ENCODE measurements at places on chromosomes 12 and 14.
A peak's percentile ranks its signal among the peaks of the same experiment; 100 is the strongest.

- ATAC-seq: no peak
These were observed 43.6 kb upstream of the SYT1 start for GRCh38 chr12:78820946-78821345.

DNA sequence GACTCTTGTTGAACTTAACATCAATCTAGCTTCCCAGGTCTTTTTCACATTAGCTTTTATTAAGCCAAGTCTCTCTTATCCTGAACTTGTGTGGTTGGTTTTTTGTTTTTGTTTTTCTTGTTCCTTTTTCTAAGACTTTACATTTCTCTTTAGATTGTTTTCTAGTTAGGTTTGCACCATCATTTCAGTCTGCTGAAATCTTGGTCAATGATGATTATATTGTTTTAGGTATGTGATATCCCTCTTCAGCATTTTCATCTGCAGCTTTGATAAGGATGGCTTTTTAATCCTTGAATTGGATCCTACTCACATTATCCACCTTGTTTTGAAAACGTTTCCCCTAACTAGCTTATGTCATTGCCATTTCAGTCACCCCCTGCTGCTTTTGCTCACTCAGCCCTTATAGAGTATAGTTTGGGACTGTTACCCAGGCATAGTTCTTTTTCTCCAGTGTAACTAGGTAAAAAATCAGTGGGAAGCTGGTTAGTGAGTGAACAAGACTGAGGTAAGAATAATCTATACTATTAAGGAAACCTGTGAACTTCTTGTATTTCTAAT is 22.0 kb downstream of the YLPM1 start:
- ATAC-seq: no peak

DNA sequence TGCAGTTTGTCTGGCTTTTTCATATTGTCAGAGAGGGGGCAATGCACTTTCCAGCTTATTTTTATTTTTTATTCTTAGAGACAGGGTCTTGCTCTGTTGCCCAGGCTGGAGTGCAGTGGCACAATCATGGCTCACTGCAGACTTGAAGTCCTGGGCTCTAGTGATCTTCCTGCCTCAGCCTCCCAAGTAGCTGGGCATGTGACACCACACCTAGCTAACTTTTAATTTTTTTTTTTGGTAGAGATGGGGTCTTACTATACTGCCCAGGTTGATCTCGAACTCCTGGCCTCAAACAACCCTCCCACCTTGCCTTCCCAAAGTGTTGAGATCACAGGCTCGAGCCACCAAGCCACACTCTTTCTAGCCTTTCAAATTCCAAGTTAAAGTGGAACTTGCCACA is 3.9 kb upstream of the A2ML1 start:
- ATAC-seq: no peak

GRCh38 chr14:99561864-99562263 is 42.1 kb downstream of the CCDC85C start:
- ATAC-seq: no peak

DNA sequence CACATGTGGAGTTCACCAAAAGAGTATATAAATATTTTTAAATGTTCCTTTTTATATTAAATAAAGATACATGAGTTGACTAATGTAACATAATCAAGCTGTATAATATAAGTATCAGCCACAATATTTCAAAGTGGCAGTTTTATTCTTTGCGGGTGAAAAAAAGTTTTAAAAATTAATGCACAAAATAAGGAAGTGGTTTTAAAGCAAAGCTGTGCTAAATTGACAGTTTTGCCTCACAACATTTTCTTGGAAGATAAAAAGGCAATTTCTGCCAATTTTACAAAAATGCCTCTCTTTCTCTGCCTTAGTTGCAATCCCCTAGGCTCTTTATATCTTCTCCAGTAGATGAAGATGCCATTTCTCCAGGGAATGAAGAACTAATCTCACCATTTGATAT is 719.1 kb downstream of the C12orf50 start:
- ATAC-seq: no peak

DNA sequence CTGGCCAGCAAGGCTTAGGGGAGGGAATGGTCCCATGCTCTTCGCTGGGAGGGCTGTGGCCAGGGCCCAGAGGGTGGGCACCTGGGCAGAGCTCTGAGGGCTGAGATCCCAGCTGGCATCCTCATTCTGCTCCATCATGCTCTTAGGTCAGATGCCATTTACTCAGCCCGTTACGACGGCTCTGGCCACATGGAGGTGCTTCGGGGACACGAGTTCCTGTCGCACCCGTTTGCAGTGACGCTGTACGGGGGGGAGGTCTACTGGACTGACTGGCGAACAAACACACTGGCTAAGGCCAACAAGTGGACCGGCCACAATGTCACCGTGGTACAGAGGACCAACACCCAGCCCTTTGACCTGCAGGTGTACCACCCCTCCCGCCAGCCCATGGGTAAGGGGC is 30.8 kb upstream of the LRP1-AS start:
- ATAC-seq: no peak

DNA sequence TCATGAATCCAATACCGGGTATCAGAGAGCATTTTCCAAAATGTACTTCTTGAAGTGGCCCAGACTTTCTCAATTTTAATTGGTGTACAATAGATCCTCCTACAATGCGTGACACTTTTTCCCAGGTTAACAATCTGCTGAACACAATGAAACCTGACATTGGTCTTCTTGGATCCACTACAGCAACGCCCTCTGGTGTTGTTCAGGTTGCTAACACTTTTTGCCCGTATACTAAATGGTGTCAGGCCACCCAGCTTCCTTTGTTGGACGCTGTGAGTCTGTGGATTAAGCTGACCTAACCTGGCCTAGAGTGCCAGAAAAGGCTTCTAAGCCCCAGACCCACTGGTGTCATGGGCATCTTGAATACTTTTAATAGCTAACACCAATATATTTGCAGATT is 89.2 kb downstream of the KCNK10 start:
- ATAC-seq: no peak

DNA sequence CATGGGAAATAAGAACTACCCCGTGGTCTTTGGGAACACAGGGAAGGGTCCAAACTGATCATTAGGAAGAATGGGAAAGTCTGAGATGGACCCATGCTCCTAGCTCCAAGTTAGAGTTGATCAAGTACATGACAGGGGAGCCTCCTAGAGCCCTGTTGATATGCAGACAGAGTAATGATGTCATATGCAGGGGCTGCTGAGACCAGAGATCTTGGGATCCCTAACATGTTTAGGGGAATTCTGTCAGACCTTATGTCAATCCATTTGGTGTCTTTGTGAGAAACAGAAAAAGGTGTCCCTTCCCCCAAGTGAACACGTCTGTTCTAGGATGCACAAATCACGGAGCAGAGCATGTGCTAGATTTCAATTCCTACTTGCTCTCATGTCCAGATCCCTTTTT is 6.6 kb downstream of the SLC25A21 start:
- ATAC-seq: no peak

DNA sequence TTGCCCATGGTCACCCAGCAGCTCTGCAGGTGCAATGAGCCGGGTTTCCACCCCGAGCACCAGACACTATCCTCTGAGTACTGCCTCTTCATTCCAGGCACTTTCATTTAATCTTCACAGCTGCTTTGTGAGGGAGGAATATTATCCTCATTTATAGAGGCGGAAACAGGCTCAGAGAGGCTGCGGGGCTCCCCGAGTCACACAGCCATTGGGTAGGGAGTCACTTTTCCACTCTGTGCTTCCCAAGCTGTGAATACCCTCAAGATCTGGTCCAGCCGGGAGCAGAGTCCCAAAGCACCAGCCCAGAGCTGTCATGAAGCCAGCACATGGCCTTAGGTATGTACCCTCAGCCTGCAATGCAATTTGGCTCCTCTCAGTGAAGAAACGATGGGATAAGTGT is 51.7 kb upstream of the RIN3 start:
- no peak for ATAC-seq

DNA sequence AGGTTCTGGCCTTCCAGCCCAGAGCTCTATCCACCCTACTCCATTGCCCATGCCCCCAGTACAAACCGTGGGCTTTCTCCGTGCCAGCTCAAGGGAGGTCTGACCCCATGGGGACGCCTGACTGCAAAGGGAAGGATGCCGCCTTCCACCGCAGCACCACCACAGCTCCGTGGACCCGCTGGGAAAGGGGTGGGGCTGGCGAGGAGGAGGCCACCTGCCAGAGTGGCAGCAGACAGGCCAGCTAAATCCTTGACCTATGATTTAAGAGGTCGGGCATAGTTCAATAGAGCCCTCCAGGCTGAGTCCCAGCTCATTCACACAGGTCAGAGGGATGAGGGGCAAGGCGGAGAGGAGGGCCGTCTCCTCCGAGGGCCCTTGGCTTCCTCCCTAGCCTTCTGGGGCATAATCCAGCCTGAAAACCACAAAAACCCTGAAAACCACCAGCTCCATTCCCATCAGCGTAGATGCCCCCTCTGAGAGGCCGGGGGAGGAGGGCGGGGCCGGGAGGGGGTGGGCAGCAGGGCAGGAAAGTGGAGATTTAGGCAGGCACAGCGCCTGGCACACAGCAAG is 14.9 kb upstream of the FIGNL2 start:
- no peak for ATAC-seq

DNA sequence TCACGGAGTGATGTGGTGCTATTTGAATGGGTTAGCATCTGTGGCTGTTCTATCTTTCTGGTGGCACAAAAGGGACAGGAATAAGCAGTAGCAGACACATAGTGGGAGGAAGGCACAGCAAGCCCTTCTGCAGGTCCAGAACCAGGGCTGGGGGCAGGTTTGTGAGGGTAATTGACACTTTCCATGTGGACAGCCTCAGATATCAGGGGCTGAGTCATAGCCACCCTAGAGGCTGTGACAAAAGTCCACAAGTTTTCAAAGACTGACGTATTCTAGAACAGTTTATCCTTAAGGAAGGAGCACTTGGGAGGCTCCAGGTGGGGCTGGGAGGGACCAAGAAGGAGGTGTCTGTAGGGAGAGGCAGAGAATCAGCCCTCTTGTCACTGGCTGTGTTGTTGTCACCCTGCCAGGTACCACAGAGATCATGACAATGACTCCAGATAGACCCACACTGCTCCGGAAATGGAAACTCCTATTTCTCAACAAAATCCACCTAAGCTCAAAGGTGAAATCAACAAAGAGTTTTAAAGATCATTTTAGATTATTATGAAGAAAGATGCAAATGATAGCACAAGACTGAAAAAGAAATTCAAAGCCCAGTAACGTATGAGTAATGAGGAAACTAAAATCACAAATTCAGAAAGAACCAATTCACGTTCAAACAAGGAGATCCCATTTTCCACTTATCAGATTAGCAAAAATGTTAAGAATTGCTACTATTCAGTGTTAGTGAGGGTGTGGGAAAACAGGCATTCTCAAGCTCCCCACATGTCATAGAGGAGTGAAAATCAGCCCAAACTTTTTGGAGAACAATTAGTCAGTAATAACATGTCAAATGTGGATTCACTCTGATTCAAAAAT is 48.3 kb downstream of the NFKBIA start:
- peak; percentile 87 for ATAC-seq

Data from activated CD4-positive, CD25-positive, alpha-beta regulatory T cell treated with anti-CD3 and anti-CD28 coated beads, Interleukin-2, amount 50 U/mL, for 24 hours (primary cell).